ENCODE measurements at places on chromosomes 3 and 15.

GRCh38 chr15:70111203-70112073, 13.7 kb upstream of the TLE3 start:
- DNase-seq: peak; percentile 76

DNA sequence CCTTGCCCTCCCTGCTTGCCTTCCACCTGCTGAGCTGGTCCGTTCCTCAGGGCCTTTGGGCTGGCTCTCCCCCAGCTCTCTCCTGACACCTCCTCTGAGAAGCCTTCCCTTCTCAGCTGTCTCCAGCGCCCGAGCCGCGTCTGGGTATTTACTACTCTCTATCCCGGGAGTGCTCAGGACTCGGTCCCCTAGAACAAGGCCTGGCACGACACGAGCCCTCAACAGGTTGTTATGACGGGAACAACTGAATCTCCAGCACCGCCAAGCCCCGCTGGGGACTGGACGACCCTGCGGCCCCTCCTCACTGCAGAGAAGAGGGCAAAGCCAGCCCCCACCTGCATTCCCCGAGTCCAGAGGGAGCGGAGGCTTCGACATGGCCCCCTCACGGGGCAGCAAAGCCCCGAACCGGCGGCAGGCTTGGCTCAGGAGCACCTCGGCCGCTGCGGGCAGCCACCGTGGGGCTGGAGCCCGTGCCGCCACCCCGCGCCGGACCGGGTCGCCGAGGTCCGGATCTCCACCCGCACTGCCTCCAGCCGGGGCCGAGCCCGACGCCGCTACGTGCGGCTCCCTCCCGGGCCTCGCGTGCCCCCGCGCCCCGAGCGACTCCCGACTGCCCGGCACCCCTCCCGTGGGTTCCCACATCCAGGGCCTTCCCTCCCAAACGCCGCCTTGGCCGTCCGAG, 792 bp downstream of the TPRA1 start:
- peak; percentile 14 for DNase-seq

DNA sequence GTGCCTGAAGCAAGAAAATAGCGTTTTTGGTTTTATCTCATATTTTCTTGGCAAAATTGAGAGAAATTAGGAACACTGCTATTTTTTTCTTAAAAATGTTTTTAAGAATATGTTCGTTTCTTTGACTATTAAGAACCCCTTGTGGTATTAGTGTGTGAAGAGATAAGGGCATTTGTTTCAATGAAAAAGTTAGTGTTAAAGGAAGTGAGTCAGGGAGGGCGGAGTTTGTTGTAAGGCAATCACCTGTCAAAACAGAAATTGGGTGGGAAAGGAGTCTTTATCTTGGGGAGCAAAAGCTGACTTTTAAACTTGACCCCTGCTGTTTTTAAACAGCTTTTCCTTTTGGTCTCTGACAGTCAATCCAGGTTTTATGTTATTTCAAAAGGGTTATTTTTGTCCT, 4.2 kb downstream of the RAP2B start:
- DNase-seq: peak; percentile 30

DNA sequence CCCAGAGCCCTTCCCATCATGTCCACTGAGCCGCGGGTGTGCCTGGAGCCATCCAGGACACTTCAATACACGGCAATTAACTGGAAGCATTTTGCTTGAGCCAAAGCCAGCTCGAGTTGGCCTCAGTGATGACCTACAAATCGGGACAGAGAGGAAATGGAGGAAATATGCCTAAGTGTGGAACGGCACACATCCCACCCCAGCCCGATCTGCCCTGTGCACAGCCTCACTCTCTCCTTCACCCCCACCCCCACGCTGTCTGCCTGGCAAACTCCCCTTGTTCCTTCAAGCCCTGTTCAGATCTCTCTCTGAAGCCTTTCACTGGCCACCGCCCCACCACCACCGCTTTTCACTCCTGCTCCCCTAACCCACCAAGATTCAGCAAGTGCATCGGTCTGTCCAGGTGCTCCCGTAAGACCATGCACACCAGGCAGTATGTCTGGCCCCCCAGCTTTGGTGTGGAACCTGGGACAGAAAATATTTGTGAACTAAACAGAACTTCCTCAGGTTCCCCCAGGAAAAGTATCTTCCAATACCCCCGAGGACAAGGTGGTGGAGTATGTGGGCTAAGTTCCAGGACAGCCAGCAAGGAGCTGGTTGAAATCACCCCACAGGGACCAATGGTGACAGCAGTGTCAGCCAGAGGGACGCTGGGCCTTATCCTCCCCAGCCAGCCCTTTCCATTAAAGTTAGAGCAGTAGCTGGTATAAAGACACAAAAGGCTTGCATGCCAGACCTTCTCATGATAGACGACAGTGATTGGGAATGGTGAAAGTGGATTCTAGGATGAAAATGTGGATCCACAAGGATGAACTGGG, 83.7 kb downstream of the VGLL4 start:
- DNase-seq: no peak

GRCh38 chr15:101246824-101247745, 4.8 kb downstream of the CHSY1 start:
- no peak for DNase-seq

DNA sequence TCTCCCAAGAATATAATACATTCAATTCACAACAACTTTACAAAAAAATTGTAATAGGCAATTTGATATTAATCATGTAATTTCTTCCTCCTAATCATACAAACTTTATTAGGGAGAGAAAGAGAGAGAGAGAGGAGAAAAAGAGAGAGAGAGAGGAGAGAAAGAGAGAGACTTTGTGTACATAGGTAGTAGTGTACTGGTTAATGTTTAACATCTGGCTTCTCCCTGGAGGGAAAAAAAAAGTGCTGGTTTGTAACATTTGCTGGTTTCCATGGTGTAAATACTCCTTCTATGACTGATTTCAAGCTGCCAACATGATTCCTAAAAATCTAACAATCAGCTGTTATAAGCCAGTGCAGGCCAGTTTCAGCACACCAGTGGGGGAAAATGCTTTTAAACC, 98.0 kb upstream of the ARHGEF26 start:
- DNase-seq: no peak

- DNase-seq: no peak
These were observed 226.6 kb upstream of the ROBO1 start for GRCh38 chr3:79994397-79994796.

DNA sequence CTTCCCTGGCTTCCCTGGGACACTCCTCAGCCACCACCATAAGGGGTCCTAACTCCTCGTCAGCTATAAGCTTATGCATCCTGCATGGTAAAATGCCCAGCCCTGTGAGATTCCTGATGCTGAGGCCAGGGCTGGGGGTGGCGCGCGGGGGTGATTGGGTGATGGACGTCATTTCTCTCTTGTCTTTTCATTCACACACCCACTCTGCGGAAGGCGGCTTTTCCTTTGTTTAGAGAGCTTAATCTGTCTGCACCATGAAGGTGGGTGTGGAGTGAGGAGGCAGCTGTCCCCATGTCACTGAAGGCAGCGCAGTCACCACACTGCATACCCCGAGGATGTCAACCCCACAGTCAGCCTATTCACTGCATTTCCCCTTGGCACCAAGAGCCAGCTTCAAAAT, 110.0 kb upstream of the NSMCE3 start:
- DNase-seq: no peak

GRCh38 chr3:128007033-128007424, 45.2 kb upstream of the SEC61A1 start:
- no peak for DNase-seq

GRCh38 chr15:33473714-33474113, 162.9 kb downstream of the RYR3 start:
- no peak for DNase-seq

DNA sequence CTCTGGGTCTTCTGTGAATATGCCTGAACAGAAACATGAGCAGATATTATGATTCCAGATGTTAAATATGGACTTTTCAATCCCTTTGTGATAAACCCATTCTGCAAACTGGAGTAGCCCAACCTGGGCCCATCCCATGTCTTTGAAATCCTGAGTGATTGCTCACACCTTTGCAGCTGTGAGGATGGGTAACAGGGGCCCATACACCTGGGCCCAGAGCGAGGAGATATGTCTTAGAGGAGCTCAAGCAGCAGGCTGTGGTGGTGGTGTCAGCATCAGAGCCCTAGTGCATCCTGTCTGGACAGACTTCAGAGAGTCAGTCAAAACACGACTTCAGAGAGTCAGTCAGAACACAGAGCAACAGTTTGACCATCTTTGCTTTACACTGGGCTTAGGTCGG, 64.9 kb upstream of the LIMD1 start:
- no peak for DNase-seq

- DNase-seq: peak; percentile 53
These were observed 4.3 kb upstream of the LSMEM2 start for GRCh38 chr3:50274371-50275104.

DNA sequence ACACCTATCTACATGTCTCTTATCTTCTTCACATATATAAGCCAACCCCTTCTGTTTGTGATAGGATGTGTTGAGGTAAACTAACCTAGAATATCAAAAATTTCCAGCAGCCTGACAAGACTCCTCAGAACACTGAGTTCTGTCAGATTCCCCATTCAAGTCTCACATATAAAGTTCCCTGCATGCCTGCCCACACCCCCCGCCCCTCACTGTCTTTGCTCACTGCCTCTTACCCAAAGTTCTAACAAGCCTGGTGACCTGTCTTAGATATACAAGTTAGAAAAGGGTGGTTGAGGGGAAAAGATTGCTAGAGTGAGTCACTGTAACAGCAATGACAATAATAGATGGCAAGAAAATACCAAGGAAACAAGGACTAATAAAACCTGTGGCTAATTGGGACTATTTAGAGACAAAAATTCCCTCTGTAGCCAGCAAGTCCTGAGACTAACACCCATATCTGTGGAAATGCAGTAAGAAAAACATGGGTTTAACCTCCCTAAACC, 40.1 kb downstream of the FBXO22 start:
- DNase-seq: peak; percentile 54

DNA sequence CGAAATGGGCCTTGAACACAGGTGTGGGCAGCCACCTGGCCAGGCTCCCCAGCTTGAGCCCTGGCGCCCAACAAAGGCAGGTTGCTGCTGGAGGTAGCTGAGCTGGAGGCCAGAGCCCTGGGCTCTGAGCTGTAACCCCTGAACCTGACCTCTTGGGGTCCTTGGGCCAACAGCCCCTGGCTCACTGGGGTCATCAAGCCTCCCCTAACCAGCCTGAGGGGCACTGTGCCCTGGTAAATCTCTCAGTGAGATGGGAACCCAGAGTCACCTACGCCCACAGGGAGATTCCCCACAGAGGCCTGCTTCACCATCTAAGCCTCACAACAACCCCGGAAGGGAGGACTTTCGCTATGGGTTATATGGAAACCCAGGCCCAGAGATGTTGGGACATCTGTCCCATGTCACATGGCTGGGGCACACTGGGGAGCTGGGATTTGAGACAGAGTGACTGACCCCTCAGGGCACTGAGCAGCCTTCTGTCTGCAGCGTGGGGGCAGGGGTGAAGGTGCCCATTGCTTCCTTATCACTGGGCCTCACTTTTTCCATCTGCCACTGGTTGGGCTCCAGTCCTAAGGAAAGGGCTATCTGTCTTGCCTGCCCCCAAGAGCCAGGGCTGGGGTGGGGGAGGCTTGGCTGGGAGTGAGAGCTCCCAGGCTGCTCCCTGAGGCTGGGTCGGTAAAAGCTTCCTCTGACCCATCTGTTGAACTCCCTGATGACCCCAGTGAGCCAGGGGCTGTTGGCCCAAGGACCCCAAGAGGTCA, 59.1 kb downstream of the IQSEC1 start:
- DNase-seq: no peak

DNA sequence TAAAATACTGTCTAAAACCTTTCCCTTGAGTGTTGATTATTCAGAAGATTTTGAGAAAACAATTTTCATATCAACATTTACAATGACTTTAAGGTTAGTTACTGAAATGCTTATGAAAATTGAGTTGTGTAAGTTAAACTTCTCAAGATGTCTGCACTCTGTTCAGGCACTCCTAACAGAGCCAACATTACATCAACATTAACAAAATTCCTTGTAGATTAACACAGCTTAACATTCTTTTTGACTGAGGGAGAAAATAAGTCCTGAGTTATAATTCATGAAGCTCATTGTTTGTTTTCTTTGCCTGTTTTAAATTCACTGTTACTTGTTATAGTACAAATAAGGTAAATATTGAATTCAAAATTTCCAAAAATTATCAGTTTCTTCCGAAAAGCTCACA, 9.0 kb downstream of the ACKR4 start:
- peak; percentile 82 for DNase-seq

GRCh38 chr3:106386050-106386449, 517.2 kb upstream of the CBLB start:
- no peak for DNase-seq

DNA sequence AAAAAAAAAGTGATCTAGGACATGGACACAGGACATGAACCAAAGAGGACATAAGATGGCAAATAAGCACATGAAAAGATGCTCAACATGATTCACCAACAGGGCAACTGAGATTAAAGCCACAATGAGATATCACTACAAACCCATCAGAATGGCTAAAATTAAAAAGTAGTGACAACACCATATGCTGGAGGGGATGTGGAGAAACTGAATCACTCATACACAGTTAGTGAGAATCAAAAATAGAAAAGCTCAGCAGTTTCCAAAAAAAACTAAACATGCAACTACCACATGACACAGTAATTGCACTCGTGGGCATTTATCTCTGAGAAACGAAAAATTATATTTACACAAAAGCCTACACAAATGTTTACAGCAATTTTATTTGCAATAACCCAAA, 27.9 kb upstream of the ACKR4 start:
- DNase-seq: peak; percentile 84

- peak; percentile 36 for DNase-seq
These were observed 34.6 kb upstream of the SPRED1 start for GRCh38 chr15:38217788-38218609.

DNA sequence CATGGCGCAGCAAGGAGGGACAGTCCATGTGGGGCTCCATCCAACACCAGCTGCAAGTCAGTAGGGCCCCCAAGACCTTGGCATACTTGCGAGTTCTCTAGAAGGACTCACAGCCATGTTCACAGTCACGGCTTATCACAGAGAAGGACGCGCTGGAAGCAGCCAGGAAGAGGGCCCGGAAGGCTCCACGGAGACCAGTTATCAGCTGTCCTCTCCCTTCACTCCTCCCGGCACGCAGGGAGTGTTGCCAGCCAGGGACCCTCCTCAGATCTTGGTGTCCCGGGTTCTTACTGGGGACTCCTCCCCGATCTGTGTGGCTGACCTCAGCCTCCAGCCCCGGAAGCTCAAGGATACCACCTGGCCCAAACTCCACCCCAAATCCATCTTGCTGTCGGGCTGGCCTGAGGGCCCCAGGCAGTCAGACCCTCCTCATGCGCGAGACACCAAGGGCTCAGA, 68.0 kb downstream of the SLTM start:
- DNase-seq: peak; percentile 11

GRCh38 chr3:189712906-189713483, 81.8 kb downstream of the TP63 start:
- DNase-seq: peak; percentile 24

GRCh38 chr3:134090031-134090430, 60.3 kb upstream of the SLCO2A1 start:
- peak; percentile 62 for DNase-seq

DNA sequence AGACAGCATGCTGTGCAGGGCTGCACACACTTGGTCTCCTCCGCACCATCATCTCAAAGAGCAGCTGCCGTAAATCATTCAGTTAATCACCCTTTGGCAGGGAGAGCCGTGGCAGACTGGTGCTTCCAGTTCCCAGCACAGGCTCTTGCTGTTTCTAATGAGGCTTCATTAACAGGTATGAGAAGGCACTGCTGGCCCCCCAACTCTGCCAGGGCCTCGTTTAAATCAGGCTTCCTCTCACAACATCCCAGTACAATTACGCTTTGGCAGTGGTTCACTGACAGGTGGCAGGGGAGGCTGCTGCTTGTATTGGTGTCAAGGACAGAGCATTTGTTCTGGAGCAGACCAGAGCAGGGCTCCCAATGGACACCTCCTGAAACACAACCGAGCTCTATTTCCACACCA, 77.1 kb downstream of the BFSP2 start:
- DNase-seq: no peak
